ENCODE measurements at places on chromosomes 11 and 22.

- no peak for DNase-seq
These were observed 185.4 kb upstream of the CNTN5 start for GRCh38 chr11:98835335-98835734.

DNA sequence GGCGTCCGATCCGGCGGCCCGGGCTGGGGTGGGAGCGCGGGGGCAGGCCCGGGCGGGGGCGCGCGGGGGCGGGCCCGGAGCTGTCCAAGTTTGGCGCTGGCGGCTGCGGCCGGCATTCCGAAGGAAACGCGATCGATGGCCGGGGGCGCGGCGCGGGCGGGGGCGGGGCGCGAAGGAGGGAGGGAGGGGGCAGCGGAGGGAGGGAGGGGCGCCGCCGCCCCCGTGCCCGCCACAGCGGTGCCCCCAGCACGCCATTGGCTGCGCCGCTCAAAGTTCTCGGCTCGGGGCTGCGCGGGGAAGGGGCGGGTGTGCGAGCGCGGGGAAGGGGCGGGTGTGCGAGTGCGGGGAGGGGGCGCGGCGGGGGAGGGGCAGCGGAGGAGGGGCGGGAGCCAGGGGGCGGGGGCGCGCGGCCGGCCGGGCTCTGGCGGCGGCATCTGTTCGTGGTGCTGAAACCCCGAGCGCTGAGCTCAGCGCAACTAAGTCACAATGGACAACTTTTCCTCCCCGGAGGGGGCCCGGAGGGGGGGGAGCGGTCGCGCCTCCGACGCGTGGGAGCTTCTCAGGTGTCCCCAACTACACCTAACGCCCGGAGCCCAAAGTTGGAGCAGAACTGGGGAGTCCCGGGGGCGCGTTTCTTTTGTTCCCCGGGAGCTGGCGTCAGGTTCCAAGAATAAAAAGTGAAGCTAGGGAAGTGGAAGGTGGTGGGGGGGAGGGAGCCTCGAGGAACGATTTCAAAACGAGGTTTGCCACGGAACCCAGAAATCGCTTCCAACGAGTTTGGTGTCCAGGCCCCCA, 2.2 kb downstream of the PHF21B start:
- peak; percentile 27 for DNase-seq

DNA sequence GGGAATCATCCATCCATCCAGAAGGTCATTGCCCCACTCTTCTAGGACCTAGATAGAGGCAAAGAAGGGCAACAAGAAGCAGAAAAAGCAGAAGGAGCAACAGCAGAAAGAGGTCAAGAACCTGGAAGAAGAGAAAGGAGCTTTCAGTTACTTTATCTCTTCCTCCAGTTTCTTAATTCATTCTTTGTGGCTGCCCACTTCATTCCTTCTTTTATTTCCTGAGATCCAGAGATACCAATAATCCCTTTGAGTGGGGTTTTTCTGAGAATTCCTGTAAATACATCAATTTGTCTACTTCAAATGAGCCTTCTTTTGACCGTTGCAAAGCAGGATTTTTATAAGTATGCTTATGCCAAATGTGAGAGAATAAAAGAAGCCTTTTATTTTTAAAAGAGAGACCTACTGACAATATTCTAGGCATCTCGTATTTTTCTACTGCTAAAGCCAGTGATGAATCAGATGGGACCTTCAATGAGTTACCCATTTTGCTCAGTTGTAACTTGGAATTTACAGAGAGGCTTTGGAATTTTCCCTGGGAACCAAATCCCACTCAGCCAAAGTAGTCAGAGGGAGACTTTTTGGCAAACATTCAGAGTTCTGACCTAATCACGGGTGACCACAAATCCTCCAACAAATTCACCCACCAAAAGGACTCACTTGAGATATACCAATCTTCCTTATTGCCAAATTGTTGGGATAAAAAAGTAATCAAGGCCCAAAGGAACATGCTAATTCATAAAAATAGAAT, 54.9 kb downstream of the ZC3H12C start:
- no peak for DNase-seq

GRCh38 chr11:94922321-94923003, 50.9 kb downstream of the CWC15 start:
- peak; percentile 84 for DNase-seq

- DNase-seq = peak; percentile 8
These were observed 9.6 kb downstream of the NEAT1 start for GRCh38 chr11:65432100-65432650.

DNA sequence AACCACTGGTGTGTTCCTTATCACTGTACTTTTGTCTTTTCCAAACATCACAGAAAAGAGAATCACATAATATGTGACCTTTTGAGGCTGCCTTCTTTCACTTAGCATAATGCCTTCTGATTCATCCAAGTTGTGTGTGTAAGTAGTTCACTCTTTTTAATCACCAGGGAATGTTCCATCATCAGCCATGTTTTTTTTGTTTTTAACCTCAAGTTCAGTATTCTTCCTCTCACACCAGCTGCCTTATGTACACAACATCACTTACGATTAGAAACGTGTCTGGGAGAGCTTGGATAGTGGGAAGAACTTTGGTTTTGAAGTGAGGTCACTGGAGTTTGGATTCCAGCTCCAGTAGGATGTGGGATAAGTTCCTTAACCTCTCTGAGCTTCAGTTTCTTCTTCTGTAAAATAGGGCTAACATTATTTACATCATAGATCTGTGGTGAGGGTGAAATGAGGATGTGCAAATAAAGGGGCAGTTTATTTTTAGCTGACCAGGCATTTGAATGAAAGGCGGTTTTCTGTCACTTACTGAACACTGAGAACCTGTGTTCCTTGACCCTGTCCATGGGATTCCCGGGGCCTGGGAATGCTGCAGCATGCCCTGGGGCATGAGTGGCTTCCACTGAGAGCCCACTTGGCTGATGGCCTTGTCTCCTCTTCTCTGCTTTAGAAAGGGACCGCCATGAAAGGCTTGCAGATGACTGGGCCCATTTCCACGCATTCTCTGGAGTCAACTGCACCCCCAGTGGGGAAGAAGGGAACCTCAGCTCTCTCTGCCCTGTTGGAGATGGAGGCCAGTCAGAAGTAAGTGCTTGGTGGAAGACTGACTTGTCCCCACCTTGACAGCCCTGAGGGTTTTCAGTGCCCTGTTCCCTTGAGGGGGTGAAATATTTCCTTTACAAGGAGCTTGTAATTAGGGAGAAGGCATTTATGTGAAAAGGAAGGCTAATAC, 92.6 kb downstream of the DEPDC5 start:
- DNase-seq = peak; percentile 40

DNA sequence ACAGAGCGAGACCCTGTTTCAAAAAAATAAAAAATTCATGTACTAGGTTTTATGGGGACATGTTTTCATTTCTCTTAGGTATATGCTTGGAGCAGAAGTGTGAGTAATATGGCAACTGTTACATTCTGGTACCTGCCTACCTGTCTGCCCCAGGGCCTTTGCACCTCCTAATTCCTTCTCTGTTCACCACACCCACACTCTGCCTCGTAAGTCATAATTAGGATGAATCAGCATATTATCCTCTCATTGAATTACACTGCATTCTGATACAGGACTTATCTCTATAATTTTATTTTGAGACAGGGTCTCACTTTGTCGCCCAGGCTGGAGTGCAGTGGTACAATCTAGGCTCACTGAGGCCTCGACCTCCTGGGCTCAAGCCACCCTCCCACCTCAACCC, 3.1 kb upstream of the RAPSN start:
- no peak for DNase-seq

DNA sequence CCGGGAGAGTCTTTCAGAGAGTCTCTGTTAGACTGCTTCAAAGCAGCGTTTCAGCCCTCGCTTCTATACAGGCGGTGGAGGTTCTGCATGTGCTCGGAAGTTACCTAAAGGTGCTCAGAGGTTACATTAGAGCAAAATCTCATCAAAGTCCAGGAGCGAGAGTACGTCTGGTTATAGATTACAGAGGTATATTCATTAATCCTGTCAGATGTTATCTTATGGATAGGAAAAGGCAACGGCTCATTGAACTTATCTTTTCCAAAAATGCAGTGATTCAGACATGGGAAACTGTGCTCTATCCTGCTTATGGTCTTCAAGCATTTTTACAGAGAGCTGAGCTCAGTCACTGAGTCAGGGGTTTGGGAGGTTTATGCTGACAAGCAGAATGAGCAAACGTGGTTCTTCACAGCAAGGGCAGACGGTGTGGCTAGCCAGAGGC, 9.1 kb upstream of the ZBED5 start:
- peak; percentile 8 for DNase-seq

GRCh38 chr11:67387069-67387468, 4.7 kb upstream of the RAD9A start:
- peak; percentile 72 for DNase-seq

- DNase-seq = no peak
These were observed 30.8 kb downstream of the FEZ1 start for GRCh38 chr11:125465255-125465654.

DNA sequence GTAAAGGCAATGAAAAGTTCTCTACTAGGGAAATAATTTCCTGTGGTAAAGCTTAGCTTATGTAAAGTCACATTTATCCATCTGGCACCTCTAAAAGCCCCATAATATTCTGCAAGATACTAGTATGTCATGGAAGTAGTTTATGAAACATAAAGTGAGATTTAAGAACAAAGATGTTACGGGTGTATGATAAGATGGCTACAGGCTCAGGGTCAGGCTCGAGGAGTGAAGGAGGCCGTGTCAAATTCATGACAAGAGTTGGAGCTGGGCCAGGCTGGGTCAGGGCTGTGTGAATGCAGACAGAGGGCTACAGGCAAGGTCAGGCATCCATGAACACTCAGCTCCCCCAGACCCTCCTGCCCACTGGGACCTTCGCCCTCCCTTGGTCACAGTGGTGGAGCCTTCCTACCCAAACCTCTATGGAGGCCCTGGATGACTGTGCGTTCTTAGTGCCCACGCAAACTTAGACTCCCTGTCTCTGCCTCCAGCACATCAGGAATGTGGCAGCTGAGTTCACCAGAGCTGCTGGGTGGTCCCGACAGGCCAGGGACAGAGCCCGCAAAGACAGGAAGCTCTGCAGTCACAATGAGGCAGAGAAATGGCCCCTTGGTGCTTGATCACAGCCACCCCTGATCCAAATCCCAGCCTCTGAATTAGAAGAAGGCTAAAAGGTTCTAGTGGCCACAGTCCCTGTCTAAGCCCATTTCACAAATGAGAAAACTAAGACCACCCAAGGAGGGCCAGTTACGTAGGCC, 14.8 kb downstream of the IGLL5 start:
- no peak for DNase-seq

GRCh38 chr11:83024270-83024854, 47.3 kb downstream of the RAB30 start:
- DNase-seq = no peak

DNA sequence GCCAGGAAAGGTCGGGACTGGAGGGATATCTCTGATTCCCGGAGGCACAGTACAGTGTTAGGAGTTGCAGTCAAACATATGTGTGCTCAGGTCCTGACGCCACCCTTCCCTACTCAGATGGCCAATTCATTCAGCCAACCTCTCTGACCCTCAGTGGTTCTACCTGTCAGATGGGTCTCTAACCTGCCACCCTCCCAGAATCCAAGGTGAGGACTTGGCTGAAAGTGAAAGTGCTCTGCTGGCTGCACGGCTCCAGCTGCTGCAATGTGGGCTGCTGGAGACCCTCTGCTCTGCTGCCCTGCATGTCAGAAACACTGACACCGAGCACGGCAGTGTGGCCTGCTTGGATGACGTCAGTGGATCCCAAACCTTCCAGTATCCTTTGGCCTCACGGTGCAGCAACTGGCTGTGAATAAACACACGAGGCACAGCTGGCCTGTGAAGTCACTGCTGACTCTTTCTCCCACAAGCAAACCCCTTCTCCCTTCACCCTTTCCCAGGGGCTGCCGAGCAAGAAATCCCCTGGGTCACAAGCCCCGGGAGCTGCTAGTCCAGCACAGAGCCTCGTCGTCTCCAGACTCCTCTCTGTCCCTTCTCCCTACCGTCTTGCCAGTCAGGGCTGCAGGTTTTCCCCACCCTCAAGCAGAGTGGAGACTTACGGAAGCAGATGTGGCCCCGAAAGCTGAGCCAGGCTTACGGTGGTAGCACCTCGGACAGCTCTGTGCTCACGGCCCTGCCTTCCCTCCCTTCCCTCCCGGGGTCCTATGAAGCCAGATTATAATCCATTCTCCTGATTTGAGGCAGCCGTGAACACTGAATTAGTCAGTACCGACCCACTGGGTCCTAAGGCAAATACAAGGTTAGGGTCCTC, 24.3 kb downstream of the KIAA0930 start:
- DNase-seq = no peak

DNA sequence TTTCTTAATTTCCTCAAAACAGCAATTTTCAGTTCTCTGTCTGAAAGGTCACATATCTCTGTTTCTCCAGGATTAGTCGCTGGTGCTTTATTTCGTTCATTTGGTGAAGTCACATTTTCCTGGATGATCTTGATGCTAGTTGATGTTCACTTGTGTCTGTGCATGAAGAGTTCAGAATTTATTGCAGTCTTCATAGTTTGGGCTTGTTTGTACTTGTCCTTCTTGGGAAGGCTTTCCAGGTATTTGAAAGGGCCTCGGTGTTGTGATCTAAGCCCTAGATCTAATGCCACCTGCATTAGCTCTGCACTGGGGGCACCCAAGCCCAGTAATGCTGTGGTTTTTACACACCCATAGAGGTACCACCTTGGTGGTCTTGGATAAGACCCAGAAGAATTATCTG, 228.9 kb downstream of the GUCY1A2 start:
- DNase-seq = no peak

DNA sequence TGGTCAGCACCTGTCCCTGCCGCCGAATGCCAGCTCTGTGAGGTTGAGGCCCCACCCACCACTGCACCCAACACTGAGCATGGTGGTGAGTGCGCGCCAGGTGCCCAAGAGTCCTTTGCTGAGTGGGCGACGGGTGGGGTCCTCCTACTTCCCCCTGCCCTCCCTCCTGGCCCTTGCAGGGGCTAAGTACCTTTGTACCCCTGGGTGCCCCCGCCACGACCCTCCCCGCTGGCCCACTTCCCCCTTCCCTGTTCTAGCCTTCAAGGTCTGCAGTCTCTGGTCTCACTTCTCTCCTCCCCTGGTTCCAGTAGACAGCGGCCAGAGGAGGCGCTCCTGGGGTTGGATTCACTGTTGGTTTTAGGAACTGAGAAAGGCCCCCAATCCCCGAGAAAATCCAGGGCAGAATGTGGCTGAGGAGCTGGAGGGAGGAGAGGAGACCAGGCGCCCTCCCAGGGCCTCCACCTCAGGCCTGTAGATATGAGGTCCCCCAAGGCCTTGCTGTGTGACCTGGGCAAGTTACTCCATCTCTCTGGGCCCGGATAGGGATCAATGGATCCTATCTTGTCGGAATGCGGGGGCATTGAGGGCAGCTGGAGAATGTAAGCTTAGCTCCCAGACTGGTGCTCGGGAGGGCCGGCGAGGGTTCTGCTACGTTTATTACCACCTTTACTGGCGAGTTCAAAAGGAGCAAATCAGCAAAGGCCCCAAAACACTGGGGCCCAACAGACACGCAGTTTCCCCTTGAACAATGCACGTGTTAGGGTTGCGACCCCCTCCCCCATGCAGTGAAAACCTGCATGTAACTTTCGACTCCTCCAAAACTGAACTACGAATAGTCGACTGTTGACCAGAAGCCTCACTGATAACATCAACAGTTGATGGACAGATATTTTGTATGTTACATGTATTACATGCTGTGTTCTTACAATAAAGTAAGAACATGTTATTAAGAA, 31.9 kb upstream of the SMIM38 start:
- peak; percentile 44 for DNase-seq

DNA sequence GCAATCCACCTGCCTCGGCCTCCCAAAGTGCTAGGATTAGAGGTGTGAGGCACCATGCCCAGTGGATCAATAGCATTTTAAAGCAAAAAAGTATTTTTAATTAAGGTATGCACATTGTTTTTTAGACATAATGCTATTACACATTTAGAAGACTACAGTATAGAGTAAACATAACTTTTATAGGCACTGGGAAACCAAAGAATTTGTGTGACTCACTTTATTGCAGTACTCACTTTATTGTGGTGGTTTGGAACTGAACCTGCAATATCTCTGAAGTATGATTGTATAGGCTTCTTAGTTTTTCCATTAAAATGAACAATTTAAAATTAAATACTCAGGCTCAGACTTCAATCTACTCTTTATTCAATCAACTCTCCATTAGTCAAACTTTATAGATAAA, 17.5 kb upstream of the CD3E start:
- no peak for DNase-seq
